ENCODE measurements at places on chromosomes 7 and 10.

- DNase-seq, result peak; percentile 91
Measured at GRCh38 chr10:90930971-90931871, 10.3 kb upstream of the ANKRD1 start.

DNA sequence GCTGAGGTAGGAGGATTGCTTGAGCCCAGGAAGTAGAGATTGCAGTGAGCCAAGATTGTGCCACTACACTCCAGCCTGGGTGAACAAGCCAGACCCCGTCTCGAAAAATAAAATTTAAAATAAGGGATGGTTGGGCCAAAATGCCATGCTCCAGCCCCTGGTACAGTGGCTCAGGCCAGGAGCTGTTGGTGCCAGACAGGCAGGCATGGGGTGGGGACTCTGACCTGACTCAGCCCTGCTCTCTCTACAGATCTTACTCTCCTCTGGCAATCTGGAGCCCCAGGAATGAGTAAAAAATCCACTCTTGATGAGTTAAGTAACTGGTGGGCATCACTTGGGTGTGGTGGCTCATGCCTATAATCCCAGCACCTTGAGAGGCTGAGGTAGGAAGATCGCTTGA, 8.4 kb upstream of the TMEM120A start:
- no peak for DNase-seq

DNA sequence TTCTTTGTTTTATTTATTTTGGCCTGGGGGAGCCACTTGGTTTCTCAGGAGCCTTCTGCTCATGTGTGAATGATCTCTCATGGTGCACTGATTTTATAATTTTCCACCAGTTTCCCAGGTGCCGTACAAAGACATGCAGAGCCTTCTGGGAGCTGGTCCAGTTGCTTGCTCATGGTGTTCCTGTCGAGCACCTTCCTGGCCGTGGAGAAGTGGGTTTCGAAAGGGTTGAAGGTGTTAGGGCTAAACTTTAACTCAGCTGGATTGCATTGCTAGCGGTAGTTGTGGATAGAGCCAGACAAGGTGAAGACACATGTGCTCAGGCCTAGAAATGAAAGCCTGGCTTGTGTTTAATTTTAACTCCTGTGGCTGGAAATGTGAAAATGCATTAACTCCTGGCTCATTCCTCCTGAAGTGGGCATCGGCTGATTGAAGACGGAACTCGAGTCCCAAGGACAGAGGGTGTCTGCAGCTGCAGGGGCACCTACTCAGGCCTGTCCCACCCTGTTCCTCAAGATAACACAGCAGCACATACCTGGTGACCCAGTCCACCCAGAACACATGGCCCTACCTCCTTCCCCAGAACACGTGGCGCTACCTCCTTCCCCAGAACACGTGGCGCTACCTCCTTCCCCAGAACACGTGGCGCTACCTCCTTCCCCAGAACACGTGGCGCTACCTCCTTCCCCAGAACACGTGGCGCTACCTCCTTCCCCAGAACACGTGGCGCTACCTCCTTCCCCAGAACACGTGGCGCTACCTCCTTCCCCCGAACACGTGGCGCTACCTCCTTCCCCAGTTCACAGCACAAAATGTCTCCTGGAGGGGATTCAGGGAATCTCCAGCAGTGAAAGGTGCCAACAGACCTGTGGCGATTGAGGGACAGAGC, 133.2 kb downstream of the WDR37 start:
- no peak for DNase-seq

- DNase-seq, result no peak
Measured at GRCh38 chr10:110355141-110355831, 50.6 kb upstream of the SMNDC1 start.

GRCh38 chr10:13231190-13231589, 3.0 kb downstream of the UCMA start:
- DNase-seq, result no peak

- DNase-seq, result peak; percentile 5
Measured at GRCh38 chr10:83164156-83164555, 975.2 kb upstream of the GHITM start.

- DNase-seq, result no peak
Measured at GRCh38 chr7:20447021-20447650, 116.4 kb downstream of the ITGB8 start.

DNA sequence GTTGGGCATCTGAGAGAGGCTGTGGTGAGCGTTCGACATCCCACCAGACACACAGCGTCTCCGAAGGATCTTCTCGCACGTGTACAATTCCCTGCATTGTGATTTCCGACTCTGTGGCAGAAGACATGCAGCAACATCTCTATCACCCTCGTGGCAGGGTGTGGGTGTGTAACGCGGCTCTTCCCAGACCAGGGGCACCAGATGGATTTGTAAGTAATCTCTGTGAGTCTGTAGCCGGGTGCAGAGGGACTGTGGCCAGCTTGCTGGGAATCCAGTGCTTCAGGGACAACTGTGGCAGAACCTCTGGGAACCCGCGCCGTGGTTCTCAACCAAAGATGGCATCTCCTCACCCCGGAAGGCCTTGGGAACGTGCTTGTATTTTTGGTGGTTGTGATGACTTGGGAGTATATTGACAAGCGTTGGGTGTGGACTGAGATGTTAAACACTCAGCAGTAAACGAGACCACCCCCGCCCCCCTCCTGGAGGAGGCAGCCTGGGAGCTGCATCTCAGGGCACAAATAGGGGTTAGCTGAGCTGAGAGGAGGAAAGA, 21.2 kb downstream of the FOXL3 start:
- no peak for DNase-seq

GRCh38 chr10:63143987-63144386, 10.9 kb downstream of the NRBF2 start:
- DNase-seq, result no peak

GRCh38 chr7:24779283-24779655, 22.0 kb upstream of the GSDME start:
- no peak for DNase-seq

DNA sequence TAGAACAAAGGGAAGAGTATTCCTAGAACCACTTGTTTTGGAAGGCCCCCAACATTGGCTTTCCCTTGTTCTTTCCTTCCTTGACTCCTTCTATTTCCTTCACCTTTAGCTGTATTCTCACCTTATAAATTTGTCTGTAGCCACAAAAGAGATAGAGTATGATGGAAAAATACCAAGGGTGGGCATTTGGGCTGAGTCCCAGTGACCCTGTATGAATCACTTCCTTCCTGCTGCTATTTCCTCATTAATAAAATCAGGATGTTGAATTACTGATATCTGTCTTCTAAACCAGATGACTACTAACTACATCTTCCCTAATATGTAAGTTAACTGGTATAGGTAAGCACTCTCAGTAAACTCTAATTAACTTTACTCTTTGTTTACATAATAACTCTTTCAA, 55.1 kb downstream of the IFIT5 start:
- DNase-seq, result no peak

- peak; percentile 65 for DNase-seq
Measured at GRCh38 chr10:4431114-4431863, 394.7 kb upstream of the AKR1E2 start.

DNA sequence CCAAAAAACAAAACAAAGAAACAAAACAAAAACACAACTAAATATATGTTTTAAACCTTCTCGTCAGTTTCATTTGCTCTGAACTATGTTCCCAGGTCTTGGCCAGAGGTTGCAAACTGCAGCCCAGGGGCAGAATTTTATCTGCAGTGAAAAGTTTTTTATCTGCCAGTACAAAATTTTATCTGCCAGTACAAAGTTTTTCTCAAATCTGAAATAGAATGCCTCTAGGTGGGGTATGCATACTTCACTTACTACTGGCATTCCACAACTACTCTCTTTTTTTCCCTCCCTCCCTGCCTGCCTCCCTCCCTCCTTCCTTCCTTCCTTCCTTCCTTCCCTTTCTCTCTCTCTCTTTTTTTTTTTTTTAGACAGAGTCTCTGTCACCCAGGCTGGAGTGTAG, 9.4 kb upstream of the CLDN3 start:
- DNase-seq, result no peak
